ENCODE measurements at places on chromosomes 1 and 21.
A peak's percentile ranks its signal among the peaks of the same experiment; 100 is the strongest.

DNA sequence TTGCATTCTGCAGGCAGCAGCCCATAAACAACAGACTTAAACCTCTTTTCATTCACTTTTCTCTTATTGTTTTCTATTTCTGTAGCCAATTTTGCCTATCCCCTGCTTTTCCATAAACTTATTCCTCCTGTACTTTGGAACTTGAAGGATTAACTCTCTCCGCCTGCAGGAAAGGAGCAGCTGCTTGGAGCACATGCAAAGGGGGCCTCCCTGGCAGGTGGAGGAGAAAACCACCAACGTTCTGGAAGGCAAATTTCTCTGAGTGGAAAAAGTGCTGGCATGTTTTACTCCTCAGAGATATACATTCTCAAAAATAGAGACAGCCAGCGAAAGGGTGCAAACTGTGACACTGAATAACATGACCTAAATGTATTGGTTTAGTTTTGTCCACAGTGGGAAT lies 33.6 kb downstream of the RGS21 start:
- no peak for DNase-seq

DNA sequence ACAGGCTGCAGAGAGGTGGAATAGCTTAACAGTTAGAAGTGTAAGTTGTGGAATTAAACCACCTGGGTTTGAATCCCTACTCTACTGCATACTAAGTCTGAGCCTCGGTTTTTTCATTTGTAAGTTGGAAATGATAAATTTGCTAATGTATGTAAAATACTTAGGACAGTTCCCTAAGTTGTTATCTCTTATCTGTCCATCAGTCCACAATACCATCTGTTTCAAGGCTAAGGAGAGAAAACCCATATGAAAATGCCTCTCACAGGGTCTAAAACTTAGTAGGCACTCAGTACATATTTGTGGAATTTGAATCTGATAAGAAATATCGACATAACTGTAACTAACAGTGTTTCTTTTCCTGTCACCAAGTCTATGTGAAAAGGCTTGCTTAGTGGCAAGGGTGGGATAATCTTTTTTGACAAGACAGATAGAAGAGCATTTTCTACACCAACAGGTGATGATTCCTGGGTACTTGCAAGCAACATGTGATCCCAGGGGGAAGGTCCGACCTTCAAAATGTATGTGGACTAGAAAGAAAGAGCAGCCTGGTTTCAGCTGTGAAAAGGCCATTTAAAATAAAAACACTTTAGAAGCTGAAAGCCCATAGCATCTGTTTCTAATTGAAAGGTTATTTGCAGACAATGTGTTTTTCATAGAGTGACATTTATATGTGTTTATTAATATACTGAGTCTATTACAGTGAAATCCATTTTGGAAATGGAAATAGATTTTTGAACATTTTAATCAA lies 202.9 kb downstream of the HHAT start:
- DNase-seq: no peak

DNA sequence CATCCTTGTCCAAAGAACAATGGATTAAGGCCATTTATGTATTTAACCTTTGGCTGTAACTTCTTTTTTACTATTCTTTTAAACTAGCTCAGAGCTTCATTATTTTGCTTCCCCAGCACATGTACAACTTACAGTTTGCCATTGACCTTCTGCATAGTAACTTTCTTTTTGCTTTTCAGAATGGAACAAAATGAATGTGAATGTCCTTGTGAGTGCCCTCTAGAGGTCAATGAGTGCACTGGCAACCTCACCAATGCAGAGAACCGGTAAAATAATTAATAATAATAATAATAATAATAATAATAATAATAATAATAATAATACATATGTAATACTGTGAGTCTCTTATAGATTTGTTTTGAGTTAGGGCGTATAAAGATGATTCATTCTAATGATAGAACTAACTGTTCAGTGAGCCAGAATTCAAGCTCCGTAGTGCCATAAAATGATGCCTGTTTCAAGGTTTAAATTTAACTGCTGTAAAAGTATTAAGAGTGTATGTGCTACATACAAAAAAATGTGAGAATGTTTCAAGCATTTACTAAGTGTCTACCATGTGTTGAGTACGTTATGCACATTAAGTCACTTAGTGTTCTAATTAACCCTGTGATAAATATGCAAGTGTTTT lies 69.0 kb upstream of the RAVER2 start:
- DNase-seq: no peak

DNA sequence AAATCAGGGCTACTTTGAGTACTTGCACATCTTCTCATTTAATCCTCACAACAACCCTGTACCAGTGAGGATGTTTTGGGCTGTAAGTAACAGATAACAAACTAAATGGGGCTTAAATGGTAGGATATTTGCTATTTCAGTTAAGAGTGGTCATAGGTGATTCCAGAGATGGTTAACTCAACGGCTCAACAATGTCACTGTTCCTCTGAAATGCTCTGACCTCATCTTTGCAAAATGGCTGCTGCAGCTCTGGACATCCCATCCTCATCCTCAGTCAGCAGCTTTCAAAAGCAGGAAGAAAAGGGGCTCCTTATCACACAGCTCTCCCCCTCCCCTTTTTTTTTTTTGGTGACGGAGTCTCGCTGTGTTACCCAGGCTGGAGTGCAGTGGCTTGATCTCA lies 1.5 kb downstream of the LDLRAD2 start:
- DNase-seq: no peak

DNA sequence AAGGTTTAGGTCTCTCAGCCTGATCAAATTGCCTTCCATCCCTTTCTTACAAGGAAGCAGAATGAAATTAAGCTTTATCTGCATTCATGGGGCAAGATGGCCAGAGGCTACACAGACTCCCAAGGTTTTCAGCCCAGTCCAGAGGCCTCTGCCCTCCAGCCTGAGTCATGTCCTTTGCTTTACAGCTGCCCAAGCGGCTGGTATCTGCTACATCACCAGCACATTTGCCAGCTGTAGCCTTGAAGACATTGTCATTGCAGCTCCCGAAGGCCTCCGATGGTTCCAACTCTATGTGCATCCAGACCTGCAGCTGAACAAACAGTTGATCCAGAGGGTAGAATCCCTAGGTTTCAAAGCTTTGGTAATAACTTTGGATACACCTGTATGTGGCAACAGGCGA lies 16.0 kb downstream of the HAO2 start:
- no peak for DNase-seq

DNA sequence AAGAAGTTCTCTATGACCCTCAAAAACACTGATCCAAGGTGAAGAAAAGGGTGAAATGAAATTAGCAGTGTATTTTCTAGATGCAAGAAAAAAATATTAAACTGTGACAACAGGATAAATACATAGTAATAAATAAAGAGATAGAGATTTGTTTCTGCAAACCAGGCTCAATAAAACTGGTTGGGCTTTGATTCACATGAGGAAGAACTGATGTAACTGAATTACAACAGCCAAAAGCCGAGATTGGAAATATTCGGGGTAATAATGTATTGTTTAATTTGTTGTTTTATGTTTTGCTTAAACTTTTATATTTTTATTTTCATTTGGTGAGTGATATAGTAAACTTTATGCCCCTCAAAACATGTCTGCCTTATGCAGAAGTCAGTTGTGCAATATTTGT lies 285.0 kb downstream of the BRINP3 start:
- DNase-seq: no peak

DNA sequence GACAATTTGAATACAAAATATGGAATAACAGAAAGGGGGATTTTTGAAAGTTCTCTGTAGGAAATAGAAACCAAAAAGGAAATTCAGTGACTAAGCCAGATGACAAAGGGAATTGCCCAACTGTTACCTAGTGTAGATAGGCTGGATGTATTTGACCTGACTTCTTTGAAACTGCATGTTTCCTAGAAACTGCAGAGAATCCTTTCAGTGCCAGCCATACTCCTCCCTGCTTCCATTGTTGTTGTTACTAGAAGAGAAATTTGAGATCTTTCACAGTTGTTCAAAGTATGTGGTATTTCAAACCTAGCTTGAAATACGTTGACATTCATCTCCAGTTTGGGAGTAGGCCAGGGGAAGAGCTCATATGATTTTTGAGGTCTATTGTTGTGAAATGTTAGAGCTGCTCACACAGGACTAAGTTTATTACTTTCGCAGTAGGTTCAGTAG lies 1.8 kb upstream of the GBP5 start:
- peak; percentile 86 for DNase-seq

- no peak for DNase-seq
Measured at GRCh38 chr1:235079443-235080296, 49.0 kb downstream of the TOMM20 start.

All from CD4-positive, alpha-beta T cell treated with Interleukin-4 for 4 hours (primary cell).